ENCODE measurements at places on chromosomes 6 and 20.

DNA sequence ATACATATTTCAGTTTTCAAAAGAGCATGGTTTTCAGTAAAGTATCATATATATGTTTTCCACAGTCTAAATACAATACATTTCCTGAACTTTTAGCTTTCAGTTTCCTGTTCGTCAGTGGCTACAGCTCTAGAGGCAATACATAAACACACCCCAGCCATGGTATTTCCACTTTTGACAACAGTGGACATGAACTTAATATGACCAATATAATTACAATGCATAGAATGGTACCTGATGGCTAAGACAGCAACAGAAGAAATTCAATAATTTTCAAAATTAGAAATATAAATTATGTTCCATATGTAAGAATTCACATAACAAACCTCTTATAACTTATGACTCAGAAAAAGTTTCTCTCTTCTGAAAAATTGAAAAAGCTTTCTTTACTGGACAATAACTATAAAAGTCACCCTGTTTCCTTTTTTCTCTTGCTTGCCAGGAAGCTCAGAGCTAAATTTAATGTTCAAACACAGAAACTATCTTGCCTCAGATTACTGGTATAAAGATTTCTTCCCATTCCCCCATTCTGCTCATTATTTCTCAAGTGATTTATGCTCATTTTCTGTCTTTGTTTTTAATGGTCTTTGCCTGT lies 19.2 kb downstream of the FKBP5 start:
- peaks cover 47% of the 10 kb centered on the region for H3K36me3 ChIP-seq
- H3K4me1 ChIP-seq = no peaks in the 10 kb centered on the region
- no peak overlapping the region for H3K4me3 ChIP-seq
- H3K27me3 ChIP-seq = no peaks in the 10 kb centered on the region
- no peak overlapping the region for H3K27ac ChIP-seq

DNA sequence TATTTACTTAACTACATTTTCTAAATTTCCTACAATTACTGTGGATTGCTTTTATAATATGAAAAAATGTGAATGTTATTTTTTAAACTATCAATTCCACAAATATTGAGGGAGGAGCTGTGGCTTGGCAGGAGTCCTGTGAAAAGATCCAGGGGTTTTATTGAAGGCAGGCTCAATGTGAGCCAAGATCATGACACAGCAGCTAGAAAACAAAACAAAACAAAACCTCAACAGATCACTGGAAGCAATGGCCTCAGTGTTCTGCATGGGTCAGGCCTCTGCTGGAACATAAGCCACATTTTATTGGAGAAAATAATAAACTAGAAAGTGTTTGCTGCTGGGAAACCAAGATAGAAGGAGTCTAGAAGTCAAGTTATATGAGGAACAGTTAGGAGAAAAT lies 19.4 kb upstream of the RCAN2 start:
- H3K27ac ChIP-seq = peak overlapping the region; percentile 73
- H3K36me3 ChIP-seq = no peaks in the 10 kb centered on the region
- H3K27me3 ChIP-seq = no peaks in the 10 kb centered on the region

DNA sequence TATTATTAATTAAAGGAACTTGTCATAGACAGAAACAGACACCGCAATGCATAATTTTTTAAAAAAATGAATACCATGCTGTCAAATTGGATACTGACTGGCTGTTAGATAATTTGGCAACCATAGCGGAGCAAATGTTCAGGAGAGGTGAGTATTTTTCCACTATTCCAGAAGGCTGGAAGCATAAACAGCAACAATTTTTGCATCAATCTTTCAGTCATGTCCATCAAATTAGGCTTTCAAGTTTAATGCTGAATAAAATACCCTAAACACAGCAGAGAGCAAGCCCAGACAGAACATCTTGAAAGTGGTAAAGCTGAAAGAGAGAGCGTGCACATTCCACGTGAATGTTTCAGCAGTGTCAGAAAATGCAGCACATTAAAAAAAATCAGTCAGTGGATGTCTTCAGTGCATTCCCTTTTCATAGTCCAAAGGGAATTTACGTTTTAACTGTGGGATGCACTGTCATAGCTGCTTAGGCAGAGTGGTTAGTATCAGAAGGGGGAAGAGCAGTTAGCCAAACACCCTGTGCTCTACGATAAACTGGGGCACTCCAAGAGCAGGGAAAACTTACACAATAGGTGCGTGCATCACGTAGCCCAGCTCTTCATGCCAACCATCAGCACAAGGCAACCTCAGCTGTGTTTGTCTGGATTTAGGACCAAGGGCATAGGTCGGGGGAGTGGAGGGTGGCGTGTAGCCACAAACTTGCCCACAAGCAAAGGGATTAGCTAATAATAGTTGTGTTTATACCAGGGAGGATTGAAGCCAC lies 116.2 kb upstream of the STMND1 start:
- H3K27ac ChIP-seq = peak overlapping the region; percentile 19
- H3K4me1 ChIP-seq = no peaks in the 10 kb centered on the region
- no peak for DNase-seq
- H3K4me3 ChIP-seq = peak overlapping the region; percentile 6
- H3K27me3 ChIP-seq = no peaks in the 10 kb centered on the region
- no peaks in the 10 kb centered on the region for H3K36me3 ChIP-seq

- H3K4me1 ChIP-seq = no peaks in the 10 kb centered on the region
- H3K36me3 ChIP-seq = no peaks in the 10 kb centered on the region
- no peak for DNase-seq
- H3K4me3 ChIP-seq = no peak overlapping the region
- H3K27ac ChIP-seq = no peak overlapping the region
- H3K27me3 ChIP-seq = no peaks in the 10 kb centered on the region
These were observed 7.2 kb upstream of the ACSS1 start for GRCh38 chr20:25065072-25065624.

GRCh38 chr6:145406783-145407182 lies 328.5 kb downstream of the EPM2A start:
- no peak overlapping the region for H3K27ac ChIP-seq
- H3K27me3 ChIP-seq = no peaks in the 10 kb centered on the region
- no peaks in the 10 kb centered on the region for H3K4me1 ChIP-seq
- H3K36me3 ChIP-seq = no peaks in the 10 kb centered on the region
- H3K4me3 ChIP-seq = no peak overlapping the region

- H3K4me1 ChIP-seq = peaks cover 34% of the 10 kb centered on the region
- no peak overlapping the region for H3K27ac ChIP-seq
- H3K4me3 ChIP-seq = no peak overlapping the region
- peaks cover 9% of the 10 kb centered on the region for H3K36me3 ChIP-seq
These were observed 70.5 kb downstream of the NCOA3 start for GRCh38 chr20:47572105-47572729.

DNA sequence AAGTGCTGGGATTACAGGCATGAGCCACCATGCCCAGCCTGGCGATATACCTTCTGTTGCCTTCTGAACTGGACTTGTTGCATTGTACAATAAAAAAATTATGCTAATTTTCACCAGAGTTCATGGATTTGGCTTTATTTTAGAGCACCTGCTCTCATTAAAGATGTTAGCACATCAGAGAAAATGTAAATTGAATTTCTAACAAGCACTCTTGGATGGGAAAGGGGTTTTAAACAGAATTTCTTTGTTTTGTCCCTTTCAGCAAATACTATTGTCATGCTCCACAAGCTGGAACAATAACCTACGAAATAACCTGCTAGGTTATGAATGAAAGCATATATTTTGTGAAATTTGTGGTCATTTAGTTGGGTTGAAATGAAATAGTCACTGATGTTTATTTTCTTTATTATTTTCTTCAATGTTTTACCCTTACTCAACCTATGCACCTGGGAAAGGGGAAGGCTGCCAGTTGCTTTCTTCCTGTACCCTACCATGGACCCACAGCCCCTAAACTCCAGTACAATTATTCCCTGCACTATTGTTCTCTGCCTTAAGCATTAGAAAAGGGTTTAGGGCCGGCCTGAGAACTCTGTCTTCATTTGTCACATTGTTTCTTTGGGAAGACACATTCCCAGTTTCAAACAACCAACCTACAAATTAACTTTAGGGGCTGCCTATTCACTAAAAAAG lies 22.2 kb downstream of the ZDHHC14 start:
- no peaks in the 10 kb centered on the region for H3K4me1 ChIP-seq
- H3K27ac ChIP-seq = no peak overlapping the region
- no peaks in the 10 kb centered on the region for H3K36me3 ChIP-seq
- no peak overlapping the region for H3K4me3 ChIP-seq
- no peaks in the 10 kb centered on the region for H3K27me3 ChIP-seq
- no peak for DNase-seq

- no peaks in the 10 kb centered on the region for H3K27me3 ChIP-seq
- no peak overlapping the region for H3K27ac ChIP-seq
- no peaks in the 10 kb centered on the region for H3K36me3 ChIP-seq
- H3K4me3 ChIP-seq = no peak overlapping the region
- H3K4me1 ChIP-seq = no peaks in the 10 kb centered on the region
- DNase-seq = peak; percentile 33
These were observed 55.9 kb downstream of the TTI1 start for GRCh38 chr20:37977338-37977737.

GRCh38 chr6:35737413-35738211 lies 780 bp downstream of the ARMC12 start:
- DNase-seq = no peak
- no peaks in the 10 kb centered on the region for H3K27me3 ChIP-seq
- H3K4me3 ChIP-seq = no peak overlapping the region
- peak overlapping the region; percentile 5 for H3K27ac ChIP-seq
- H3K36me3 ChIP-seq = no peaks in the 10 kb centered on the region

- H3K4me3 ChIP-seq = no peak overlapping the region
- no peaks in the 10 kb centered on the region for H3K27me3 ChIP-seq
- no peaks in the 10 kb centered on the region for H3K36me3 ChIP-seq
- DNase-seq = no peak
- H3K27ac ChIP-seq = no peak overlapping the region
- no peaks in the 10 kb centered on the region for H3K4me1 ChIP-seq
These were observed 132.2 kb upstream of the INSM1 start for GRCh38 chr20:20235681-20236080.

DNA sequence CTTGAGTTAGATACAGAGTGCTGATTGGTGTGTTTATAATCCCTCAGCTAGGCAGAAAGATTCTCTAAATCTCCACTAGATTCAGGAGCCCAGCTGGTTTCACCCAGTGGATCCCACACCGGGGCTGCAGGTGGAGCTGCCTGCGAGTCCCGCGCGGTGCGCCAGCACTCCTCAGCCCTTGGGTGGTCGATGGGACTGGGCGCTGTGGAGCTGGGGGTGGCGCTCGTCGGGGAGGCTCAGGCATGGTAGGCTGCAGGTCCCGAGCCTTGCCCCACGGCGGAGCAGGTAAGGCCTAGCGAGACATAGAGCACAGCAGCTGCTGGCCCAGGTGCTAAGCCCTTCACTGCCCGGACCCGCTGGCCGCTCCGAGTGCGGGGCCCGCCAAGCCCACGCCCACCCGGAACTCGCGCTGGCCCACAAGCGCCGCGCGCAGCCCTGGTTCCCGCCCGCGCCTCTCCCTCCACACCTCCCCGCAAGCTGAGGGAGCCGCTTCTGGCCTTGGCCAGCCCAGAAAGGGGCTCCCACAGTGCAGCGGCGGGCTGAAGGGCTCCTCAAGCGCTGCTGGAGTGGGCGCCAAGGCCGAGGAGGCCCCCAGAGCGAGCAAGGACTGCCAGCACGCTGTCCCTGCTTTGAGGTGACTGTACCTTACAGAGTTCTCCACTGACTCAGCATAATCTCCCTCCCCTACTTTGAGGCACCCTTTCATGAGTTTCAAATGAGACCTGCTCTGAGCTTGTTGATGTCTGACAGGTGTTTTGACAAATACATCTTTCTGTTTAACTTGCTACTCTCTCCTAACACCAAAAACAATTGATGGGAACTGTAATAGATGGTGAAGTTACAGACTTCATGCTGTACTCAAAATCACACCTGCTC lies 3.9 kb upstream of the SSR1 start:
- no peaks in the 10 kb centered on the region for H3K36me3 ChIP-seq
- H3K27ac ChIP-seq = no peak overlapping the region
- no peak overlapping the region for H3K4me3 ChIP-seq
- no peaks in the 10 kb centered on the region for H3K27me3 ChIP-seq
- H3K4me1 ChIP-seq = no peaks in the 10 kb centered on the region
- DNase-seq = no peak

DNA sequence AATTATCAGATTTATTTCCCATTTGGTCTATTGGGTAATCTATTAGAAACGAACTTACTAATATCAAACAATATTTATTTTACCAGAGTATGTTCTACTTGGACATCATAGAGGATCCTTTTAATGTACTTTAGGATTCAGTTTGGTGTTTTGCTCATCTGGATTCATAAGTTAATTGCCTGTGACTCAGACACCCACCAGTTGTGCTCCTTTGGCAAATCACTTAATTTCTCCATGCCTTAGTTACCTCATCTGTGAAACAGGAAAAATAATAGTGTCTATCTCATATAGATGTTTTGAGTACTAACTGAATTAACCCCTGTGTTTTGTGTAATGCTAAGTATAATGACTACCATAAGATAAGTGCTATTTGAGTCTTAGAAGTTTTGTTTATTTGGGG lies 292.1 kb downstream of the LAMA2 start:
- H3K27ac ChIP-seq = no peak overlapping the region
- no peak overlapping the region for H3K4me3 ChIP-seq
- H3K27me3 ChIP-seq = no peaks in the 10 kb centered on the region
- DNase-seq = no peak
- no peaks in the 10 kb centered on the region for H3K36me3 ChIP-seq
- no peaks in the 10 kb centered on the region for H3K4me1 ChIP-seq

DNA sequence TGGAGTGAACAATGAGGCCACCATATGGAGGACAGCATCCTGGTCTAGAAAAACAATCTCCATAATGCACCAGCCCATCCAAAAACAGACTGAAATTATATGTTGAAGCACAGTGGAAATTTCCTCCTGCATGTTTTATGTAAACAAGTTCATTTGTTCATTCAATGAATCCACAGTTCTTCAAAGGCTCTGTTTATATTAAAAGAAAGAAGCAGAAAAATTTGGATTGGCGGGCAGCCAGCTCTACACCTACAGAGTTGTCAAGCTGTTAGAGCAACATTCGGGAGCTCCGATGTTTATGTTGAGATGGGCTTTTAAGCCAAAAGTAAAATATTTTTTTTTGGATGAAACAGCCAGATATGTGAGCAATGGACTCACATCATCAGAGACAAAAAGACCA lies 395.3 kb upstream of the SULF2 start:
- no peaks in the 10 kb centered on the region for H3K27me3 ChIP-seq
- H3K4me3 ChIP-seq = no peak overlapping the region
- no peaks in the 10 kb centered on the region for H3K36me3 ChIP-seq
- no peak overlapping the region for H3K27ac ChIP-seq

GRCh38 chr6:143605906-143606521 lies 71.8 kb upstream of the PHACTR2 start:
- no peak for DNase-seq
- no peaks in the 10 kb centered on the region for H3K4me1 ChIP-seq
- no peak overlapping the region for H3K4me3 ChIP-seq
- H3K27ac ChIP-seq = no peak overlapping the region
- H3K36me3 ChIP-seq = no peaks in the 10 kb centered on the region
- no peaks in the 10 kb centered on the region for H3K27me3 ChIP-seq

DNA sequence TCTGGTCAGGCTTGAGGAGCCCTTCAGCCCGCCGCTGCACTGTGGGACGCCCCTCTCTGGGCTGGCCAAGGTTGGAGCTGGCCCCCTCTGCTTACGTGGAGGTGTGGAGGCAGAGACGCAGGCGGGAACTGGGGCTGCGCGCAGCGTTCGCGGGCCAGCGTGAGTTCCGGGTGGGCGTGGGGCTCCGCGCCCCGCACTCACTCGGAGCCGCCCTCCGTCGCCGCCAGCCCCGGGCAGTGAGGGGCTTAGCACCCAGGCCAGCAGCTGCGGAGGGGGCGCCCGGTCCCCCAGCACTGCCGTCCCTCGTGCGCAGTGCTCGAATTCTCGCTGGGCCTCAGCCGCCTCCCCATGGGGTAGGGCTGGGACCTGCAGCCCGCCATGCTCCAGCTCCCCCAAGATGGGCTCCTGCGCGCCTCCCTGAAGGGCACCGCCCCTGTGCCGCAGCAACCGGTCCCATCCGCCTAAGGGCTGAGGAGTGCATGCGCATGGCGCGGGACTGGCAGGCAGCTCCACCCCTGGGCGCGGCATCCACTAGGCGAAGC lies 695.9 kb downstream of the EPHA7 start:
- H3K27ac ChIP-seq = no peak overlapping the region
- no peak for DNase-seq
- H3K4me3 ChIP-seq = no peak overlapping the region

Measured in tibial artery (tissue), 4 donors.